GM03348 (cell line): ENCODE measurements at places on chromosomes 6 and 20.
A peak's percentile ranks its signal among the peaks of the same experiment; 100 is the strongest.

DNA sequence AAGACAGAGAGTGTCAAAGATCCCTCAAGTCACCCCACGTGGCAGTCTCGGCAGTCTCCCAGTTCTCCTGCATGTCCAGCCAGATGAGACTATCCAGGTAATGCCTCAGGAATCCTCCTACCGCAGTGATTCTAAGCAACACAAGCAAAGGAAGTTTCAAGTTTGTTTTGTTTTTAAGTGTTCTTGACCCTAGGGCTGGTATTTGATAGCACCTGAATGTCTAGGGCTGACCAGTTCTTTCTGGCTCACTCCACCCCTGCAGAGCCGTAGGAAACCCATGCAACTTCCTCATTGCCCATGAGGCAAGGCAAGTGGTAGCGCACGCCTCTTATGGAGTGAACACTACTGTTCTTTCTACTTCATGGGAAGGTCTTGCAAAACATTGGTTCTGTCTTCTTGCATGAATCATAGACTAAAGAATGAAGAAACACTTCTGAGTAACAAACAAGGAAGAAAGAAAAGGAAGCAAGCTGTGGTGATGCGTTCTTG lies 24.8 kb upstream of the FOXQ1 start:
- DNase-seq = peak; percentile 85

DNA sequence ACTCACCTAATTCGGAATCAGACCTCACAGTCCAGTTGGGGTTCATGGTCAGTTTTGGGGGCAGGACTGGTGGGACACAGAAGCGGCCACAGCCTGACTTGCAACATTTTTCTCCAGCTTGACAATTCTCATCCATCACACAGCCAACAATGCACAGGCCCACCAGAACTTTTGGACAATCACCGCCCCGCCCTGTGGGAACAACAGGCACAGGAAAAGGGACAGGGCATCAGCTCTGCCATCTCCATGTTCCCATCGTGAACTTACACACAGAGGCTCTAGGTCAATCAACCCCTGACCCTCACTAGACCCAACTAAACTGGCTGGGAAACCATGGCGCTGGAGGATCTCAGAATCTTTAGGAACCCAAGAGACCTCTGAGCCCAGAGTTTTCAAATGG lies 16.3 kb downstream of the WFDC3 start:
- no peak for DNase-seq

GRCh38 chr6:113202852-113203714 lies 654.1 kb upstream of the MARCKS start:
- no peak for DNase-seq

- DNase-seq = no peak
Observed at GRCh38 chr20:59123011-59123677, 40.5 kb upstream of the ZNF831 start.

GRCh38 chr6:142947714-142948480 lies 2.9 kb upstream of the HIVEP2 start:
- no peak for DNase-seq

DNA sequence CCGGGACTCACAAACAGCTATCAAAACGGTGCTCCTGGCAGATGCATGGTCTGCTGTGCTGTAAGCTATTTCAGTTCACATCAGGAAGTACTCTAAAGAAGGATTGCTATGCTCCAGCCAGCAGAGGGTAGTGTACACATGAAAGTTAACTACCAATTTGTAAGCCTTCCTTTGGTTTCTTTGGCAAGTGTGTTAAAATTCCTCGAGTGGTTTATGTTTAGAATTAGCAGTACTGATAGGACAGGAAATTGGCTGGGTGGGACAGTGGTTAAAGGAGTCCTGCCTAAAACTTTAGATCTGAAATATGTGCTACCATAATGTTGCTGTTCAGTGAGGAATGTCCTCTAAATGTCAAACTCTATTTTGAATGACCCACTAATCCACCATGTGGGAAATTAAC lies 47.4 kb downstream of the TRMT11 start:
- DNase-seq = peak; percentile 78

DNA sequence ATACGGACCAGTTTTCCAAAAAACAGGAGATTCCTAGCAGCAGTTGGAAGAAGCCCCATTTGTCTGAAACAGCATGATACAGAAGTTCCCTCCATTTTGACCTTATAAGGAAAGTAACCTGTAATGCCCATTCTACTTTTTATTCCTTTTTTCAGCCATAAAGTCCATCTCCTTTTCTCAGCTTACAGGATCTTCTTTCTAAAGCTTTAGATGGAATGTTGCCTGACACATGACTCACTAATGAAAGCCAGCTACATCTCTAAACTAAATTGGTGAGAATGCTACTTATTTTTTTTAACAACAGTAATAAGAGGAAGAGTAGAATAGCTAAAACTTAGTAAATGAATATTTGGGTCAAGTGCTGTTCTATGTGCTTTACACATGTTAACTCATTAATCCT lies 234.1 kb downstream of the CDH26 start:
- DNase-seq = peak; percentile 39

DNA sequence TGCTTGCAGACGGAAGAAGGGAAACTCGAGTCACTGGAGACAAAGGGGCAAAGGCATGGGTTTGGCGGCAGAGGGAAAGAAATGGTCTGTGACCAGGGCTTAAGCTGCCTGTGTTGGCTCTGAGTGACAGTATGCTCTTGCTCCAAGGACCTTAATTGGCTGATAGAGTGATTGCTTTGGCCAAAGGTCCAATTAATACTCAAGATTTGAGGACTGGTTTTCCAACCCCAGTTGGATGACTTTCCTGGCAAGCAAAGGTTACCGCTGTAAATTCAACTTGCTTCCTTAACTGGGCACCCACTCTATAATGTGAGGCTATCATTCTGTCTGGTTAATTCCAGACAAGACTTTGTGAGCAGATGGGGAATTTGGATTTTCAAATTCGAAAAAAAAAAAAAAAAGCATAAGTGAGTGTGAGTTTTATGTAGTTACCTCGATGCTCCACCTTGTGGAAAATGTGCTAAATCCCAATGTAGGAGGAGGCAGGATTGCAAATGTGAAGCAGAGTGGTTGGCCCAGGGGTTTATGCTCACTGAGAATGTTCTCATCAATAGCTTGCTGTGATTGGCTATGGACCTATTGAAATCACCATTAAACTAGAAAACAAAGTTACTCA lies 150.7 kb upstream of the GMDS start:
- DNase-seq = no peak

DNA sequence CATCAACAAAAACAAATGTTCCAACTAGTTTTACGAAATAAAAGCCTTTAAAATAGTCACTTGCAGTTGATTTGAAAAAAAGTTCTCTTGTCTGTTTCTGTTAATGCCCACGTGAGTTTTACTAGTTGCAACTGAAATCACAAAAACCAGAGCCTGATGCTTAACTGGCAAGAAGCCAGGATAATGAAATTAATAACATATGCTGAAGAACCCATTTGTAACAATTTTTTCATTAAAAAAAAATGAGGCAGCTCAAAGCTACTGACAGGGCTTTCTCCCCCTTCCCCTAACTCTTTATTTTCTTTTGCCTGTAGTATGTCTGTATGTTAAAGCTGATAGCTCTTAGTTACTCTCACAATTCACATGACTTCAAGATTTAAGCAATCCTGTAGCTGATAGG lies 132.7 kb upstream of the EYA4 start:
- DNase-seq = no peak

DNA sequence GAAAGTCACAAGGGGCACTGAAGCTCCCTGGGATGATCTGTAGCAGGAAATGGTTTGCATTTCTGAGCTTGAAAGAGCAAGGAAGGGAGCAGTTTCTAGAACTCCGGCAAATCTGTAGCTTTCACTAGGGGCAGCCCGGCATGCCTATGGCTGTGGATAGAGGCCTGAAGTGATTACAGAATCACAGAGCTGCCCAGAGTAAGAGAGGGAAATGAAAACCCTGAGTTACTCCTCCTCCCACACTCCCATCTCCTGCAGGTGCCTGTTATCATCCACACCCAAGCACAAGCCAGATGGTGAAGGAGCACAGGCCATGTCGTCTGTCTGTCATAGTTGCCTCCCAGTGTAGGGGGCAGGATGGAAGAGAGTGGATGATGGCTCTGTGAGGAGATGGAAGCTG lies 37.1 kb downstream of the HLA-F start:
- no peak for DNase-seq

DNA sequence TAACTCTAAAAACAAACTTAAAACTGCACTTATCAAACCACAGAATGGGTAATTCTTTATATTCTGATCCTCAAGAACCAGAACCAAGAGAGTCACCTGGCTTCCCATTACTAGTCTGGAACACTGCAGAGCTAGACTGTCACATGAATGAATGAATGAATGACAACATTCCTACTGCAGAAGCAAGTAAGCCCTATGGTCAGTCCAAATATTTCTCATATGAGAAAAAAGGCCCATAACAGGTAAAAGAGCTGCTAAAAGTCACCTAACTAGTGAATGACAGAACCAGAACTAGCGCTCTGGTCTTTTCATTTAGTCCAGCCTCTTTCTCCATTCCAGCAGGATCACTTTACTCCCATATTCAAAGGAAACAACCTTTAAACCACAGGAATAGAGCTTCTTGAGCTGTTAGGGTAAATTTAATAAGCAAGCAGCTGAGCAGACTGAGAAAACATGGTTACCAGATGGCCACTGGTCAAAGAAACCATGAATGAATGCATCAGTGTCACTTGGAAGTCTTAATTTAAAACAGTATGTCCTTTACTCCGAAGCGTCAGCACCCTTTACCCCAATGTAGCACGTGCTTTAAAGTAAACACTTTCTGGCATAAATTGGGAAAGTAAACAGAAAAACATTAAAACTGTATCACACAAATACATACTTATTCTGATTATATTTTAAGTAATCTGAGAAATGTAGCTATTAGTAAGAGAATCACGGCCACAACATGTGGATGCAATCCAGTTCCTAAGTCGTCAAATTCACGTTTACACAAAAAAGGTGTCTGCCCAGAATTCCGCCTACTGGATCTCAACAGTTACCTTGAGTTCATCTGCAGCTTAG lies 1.4 kb downstream of the PREP start:
- peak; percentile 41 for DNase-seq

DNA sequence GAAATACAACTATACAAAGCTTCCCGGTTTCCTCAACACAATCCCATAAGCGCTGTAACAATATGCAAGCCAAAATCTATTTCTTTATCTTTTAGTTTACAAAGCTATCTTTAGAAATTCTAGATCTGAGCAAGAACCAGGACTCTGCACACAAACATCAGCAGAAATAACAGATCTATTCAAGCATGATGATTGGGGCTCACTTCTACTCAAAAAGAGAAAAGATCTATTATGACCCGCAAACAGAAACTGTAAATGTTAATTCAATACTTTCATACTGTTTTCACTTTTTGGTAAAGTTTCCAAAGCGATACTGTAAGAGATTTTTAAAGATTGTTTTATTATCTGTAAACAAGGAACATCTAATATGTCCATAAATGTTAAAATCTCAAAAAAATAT lies 86.6 kb downstream of the SESN1 start:
- no peak for DNase-seq

- DNase-seq = no peak
Observed at GRCh38 chr20:3400260-3401155, 7.0 kb downstream of the DNAAF9 start.

GRCh38 chr6:126300735-126301134 lies 39.2 kb upstream of the CENPW start:
- DNase-seq = no peak

DNA sequence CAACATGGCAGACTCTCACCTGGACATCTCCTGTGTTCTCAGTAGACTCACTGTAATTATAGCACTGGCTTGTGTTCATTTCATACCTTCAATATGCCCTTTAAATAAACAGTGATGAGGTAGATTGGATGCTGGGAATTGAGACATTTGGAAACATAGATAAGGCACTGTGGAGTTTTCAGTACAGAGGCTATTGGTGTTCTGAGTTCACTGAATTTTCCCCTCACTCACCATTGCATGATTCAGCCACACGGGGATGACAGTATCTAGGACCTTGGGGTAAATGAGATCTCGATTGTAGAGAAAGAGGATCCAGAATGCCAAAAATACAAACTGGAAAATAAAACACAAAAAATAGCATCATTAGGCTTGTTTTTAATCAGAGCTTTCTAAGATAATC lies 12.6 kb downstream of the ADTRP start:
- no peak for DNase-seq

- no peak for DNase-seq
Observed at GRCh38 chr6:170435766-170436165, 117.3 kb downstream of the PSMB1 start.

- DNase-seq = no peak
Observed at GRCh38 chr6:124434421-124434820, 527.8 kb upstream of the RNF217 start.

DNA sequence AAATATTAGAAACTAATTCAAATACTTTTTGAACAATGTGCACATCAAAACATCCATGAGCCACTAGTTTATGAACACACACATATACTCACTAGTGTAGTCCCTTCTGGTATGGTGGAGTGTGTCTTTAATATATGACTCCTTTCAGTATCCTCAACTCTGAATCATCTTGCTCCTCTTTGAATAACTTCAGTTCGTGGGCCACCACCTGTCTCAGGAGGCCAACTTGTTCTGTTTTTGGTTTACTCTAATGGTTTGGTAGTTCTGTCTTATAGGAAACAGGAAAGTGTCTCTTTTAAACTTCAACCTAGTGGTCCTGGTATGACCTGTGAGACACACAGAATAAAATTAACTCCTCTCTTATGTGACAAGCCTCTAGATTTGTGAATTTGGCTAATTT lies 55.6 kb downstream of the ZNF292 start:
- DNase-seq = no peak
